Stimulated activated CD4-positive, alpha-beta T cell treated with anti-CD3 and anti-CD28 coated beads, Interleukin-2, amount 100 ng/mL, for 24 hours (primary cell): ENCODE measurements at places on chromosomes 7 and 10.

GRCh38 chr10:200405-200804, 65.2 kb downstream of the ZMYND11 start:
- no peak for DNase-seq

DNA sequence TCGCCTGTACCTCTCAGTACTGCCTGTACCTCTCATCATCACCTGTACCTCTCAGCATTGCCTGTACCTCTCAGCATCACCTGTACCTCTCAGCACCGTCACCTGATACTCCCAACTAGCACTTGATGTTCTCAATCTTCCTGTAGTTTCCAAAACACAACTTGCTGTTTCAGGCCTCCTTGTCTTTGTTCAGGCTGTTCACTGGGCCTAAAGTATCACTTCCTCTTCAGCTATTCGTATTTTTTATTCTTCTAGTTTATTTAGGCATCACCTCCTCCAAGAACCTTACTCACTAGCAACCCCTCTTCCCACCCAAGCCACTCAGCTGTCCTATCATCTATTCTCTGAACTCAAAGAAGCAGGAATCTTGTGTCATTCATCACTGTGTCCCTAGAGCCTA, 24.1 kb downstream of the OR6B1 start:
- no peak for DNase-seq

GRCh38 chr10:67262675-67263074, 336.8 kb downstream of the LRRTM3 start:
- no peak for DNase-seq

GRCh38 chr10:34736976-34737771, 77.9 kb downstream of the PARD3 start:
- no peak for DNase-seq

DNA sequence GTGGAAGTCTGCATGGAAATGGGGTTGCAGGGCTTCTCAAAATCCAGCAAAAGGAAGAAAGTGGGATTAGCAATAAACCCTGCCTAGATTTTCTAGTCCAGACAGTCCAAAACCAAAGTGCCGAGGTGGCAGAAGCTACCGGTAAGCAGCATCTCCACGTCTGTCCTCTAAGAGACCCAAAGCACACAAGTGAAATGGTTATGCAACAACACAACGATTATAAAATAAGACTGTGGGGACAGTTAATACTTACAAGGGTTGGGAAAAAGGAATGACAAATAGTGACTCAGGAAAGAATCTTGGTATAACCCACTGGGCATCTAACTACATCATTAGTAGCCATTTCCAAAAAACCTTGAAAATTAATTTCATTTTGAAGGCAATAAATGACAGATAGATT, 24.7 kb downstream of the CREB3L2 start:
- no peak for DNase-seq

DNA sequence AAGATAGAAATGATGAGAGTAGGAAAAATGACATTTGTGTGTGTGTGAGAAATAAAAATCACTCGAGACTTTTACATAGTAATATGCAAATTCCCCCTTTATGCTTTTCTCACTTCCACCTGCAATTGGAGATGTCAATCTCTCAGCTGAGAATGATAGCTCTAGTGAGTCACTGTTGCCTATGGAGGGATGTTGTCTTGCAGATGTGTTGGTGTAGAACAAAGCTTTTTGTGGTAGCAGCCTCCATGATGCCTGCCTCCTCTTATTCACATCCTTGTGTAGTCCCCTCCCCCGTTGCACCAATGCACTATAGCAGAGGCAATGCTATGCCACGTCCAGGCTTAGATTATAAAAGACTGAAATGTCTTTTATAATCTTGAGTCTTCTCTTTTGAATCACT, 33.8 kb downstream of the SPAG6 start:
- DNase-seq = peak; percentile 46

DNA sequence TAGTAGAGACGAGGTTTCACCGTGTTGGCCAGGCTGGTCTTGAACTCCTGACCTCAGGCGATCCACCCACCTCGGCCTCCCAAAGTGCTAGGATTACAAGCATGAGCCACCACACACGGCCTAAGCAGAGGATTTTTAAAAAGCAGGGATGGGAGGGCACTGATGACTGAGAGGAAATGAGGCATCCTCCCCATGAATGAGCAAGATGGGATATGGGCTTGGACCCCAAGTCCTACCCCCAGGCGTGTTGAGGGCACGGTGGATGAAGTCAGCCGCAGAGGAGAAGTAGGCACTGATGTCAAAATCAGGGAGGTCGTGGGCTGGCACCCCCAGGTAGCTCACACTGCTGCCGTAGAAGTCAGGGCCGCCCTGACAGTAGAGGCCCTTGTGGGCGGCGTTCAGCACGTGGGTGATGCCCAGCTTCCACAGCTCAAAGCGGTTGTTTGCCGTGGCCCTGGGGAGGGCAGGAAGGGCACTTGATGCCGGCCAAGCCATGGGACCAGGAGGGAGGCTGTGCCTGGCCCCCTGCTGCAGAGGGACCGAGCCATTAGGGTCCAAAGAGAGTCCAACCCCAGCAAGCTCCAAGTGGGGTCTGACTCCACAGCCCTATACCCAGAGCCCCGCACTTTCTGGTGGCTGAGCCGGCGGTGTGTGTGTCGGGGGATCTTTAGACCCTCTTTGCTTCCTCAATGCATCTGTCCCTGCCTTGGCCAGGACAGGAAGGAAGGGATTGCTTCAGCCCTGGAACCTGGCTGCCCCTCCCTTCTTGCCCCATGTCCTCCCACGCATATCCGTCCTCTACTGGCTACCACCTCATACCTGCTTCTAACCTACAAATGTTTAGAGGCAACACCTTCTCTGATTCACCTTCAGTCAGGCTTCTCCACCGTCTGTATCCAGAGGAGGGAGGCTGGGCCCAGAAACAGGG, 3.4 kb upstream of the SAMD8 start:
- DNase-seq = no peak

- no peak for DNase-seq
Measured at GRCh38 chr7:132307465-132307864, 268.8 kb downstream of the PLXNA4 start.

- no peak for DNase-seq
Measured at GRCh38 chr10:43691485-43691884, 42.8 kb upstream of the ZNF32 start.

DNA sequence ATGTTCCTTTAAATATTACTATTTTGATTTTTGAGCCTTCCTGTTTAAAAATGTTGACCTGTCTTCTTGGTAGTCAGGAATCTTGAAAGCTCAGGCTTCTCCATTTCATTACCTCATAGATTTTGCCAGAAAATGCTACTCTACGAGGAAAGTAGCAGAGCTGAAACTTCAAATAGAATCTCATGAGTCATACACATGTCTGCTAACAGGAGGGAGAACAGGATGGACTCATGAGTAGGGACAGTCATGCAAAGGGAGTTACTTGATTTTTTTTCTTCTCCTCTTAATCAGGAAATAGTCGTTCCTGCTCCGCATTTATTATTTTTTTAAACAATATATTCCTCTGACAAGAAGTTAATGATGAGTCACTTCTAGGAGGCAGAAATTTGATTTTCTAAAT, 37.0 kb upstream of the MINDY3 start:
- DNase-seq = no peak
